ENCODE measurements at places on chromosomes 6 and 20.

DNA sequence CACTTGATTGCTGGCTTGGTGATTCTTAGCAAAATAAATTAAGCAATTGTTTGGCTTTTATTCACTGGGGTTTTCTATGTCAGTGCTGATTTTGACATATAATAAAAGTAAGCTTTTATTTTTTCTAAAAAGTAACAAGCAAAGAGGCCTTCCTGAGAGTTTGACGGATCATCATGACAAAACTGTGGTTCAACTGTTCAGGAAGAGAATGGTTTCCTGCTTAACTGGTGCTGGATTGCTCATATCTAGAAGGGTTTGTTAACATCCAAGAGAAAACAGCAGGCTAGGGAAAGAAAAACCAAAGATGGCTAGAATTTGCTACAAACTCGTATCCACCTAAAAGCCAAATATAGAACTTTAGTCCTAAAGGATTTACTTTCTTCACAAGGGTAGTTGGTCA is 21.2 kb downstream of the SERPINB1 start:
- DNase-seq: no peak

DNA sequence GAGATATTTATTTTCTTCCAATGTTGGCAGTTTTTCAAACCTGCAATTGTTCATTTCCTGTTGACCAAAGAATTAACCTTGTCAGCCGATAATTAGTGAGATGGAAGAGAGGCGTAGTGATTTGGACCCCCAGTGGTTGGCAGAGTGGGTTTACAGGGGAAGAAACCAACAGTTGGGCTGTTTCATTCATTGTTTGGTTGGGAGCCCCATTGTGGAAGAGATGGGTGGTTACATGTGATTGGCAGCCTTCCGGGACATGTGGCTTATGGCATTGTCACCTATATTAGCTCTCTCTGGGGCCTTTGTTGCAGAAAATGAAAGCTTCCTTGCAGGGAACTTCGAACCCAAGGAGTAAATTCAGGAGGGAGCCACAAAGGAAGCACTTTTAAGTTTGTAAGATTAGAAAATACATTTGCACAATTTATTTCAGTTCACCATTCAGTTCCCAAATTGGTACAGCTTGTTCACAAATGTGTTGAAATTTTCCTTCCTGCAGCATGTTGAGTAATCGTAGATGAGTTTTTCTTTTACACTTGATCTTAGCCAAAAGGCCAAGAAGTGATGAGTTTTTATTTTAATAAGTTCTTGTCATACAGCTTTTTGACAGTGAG is 50.3 kb upstream of the CDKAL1 start:
- DNase-seq: no peak

GRCh38 chr6:75563032-75563431 is 38.6 kb upstream of the SENP6 start:
- no peak for DNase-seq

DNA sequence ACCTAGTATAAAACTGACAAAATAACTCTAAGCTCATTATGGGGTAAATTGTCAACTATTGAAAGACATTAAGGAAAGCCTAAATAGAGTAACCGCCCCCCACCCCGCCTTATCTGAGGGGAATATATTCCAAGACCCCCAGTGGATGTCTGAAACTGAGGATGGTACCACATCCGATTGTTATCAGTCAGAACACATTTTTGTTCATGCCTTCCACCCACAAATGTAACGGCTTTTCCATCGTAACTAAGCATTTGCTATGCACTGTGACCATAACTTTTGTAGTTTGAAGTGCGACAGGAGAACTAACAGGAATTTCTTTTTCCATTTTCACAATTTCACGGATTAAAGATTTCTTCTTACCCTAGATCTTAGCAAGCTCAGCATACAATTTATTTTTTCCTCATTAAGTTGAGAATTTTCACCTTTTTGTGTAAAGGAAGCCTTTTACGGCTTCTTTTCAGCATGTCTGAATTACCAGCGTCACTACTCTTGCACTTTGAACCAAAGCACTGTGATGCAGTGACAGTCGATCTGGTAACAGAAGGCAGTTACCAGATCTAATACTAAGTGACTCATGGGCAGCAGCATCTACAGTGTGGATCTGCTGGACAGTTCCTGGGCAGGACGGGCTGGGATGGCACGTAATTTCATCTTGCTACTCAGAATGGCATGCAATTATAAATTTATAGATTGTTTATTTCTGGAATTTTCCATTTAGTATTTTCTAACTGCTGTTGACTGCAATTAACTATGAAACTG is 11.8 kb downstream of the CFAP61 start:
- DNase-seq: no peak

DNA sequence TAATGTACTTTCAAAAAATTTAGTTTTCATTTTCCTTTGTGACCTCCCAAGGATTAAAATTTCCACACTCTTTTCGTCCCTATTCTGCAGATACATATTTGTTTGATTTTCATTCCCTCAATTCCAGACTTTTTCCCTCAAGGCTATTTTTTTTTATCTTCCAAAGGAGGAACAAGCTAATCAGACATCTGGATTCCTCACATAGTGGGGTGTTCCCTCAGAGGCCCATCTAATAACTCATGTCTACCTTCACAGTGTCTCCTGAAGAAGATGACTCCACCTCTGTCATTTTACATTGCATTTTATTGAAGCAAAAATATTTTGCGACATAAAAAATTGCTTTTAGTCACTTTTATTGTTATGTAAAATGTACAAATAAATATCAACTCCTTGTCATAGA is 122.2 kb downstream of the RFPL4B start:
- no peak for DNase-seq

GRCh38 chr6:14286144-14286543 is 168.6 kb downstream of the CD83 start:
- DNase-seq: no peak

- no peak for DNase-seq
These were observed 691.7 kb upstream of the SLC35B3 start for GRCh38 chr6:9126878-9127560.

DNA sequence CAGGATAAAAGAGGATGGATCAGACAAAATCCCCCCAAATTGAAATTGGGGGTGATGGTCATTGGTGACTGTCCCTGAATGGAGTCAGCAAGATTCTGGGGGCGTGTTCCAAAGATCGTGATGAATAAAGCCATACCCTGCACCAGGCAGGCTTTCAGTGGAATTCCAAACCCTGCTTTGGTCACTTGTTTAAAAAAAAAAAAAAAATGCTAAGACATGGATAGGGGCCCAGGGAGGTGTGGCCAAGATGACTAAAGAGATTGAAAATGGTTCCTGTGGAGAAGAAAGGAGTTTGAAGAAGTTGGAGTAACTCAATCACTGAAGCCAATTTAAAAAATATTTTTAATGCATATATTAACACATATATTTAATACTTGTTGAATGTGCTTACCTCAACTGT is 161.4 kb upstream of the KCNG1 start:
- DNase-seq: no peak

DNA sequence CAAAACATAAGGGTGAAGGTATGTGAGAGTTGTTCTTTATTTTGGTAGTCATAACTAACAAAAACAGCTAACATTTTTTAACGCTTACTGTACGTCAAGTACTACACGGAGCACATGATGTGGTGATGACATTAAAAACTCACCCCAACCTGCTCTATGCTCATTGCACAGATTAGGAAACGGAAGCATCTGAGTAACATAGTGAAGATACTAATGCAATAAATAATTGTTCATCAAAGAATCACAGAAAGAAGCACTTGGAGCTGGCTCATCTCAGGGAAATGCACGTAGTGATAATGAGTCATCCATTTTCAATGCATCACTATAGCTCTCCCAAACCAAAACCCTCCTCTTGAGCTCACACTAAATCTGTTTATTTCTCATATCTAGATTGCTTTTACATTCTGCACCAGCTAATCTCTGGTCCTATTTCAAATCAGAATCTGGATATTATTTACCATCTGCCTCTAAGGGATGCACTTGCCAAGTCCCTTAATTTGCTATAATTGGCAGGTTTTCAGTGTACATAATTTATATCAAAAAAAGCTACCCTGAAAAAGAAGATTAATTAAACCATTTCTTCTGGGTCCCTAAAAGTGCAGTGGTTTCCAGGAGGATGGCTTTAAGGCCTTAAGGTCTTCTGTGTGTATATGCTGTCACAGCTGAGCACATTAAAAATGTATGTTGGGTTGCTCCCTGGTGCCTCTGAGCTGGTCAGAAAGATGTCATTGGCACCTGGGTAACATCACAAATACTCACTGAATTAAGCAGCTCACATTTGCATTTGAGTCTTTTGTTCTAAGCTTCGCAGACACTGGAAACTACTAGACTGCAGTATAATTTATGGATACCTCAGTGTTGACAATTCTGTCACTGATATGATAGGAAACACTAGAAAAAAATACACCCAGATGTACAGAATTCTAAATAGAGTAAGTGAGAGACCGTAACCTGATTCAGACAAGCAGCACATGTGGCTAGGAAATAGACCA is 677.4 kb upstream of the CITED2 start:
- DNase-seq: no peak

DNA sequence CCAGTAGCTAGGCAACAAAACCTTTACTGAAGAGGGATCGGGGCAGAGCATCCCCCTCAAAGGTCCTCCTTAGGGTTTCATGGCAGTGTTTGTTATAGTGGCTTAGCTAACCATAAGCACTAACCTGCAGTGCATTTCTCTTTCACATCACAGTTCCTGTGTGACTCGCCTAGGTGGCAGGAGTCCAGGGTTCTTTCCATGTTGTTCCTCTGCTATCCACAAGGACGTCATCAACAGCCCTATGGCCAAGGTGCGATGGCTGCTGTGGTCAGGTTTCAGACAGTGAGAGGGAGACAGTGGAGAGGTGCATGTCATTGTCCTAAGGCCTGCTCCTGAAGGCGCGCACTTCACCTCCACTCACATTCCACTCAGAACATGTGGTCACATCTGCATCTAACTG is 38.8 kb upstream of the FOXA2 start:
- no peak for DNase-seq

DNA sequence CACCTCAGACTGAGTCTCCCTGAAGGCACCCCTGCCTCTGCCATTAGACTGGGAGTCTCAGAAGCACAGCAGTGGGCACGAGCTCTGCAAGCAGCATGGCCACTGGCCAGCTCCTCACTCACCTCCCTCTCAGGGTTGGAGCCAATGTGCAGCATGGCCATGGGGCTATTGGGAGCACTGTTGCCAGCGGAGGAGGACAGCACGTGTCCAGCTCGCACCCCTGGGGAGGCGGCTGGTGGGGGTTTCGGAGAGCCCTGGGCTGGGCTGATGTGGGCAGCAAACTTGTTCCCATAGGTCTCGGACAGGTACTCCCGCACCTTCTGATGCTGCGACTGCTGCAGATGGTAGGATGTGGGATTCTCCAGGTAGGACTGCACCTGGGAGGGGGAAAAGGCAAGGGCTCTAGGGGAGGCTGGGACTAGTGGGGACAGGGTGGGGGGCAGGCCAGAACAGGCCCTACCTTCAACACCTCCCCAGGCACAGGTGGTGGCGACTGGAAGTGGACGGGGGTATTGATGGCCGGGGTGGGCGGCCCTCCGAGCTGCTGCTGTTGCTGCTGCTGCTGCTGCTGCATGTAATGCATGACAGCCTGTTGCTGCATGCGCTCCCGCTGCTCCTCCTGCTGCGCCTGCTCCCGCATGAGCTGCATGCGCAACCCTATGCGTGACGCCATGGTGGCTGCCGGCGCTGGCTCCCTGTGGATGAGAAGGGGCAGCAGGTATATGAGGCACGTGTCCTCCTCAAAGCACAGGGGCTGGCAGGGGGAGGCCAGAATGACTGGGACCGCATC is 44.7 kb downstream of the TFEB start:
- DNase-seq: no peak

DNA sequence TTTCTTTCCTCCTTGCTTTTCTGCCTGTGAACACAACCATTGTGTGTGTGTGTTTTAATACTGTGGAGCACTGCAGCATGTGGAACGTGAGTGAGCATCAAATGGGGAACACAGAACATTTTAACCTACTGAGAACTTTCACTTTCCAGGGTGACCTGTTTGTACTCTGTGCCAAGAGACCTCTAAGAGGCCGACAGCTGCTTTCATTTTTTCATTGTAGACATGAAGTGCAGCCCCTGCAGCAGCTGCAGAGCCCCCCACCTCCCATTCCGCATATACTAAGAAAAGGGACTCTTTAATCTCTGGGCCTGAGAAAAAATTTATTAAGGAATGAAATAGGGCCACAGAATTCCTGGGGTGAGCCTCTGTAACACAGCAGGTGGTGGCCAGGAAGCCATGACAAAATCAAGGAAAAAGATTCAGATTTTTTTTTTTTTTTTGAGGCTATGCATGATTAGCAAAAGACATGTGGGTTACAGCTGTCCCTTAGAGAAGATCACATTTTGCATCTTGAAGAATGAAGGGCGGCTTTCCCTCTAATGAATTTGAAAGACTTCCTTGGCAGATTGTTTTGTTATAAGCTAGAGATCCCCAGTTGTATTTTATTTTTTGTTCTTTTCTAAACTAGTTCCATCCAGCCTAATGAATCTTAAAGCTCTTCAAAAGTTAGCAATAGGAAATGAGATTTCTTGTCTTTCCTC is 503.4 kb downstream of the CD109 start:
- DNase-seq: no peak
